Kasumi-1 (cell line): ENCODE measurements at places on chromosomes 16 and 17.

DNA sequence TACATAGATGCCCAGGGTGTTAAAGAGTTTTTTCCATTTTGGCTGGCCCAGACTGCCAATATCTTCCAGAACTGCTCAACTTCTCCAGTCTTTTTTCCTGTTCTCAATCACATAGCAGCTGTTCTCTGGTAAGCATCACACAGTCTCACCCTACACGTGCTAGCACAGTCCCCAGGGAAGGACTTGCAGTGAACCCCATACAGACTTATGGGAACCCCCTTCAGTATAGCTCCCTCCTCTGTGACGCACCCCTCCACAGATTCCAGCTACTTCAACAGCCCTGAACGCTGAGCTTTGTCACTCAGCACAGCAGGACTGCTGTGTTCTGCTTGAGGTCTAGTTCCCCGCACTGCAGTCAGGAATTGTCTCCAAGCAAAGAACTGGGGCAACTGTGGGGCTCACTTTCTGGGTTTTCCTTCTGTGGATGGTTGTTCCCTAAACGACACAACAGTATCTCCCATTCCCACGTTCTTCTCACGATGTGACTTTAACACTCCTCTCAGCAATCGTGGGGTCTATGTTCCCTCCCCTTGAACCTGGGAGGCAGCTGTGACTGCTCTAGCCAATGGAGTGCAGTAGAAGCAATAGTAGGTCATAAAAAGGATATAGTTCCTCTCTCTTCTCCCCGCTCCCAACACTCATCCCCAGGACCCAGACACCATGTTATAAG, 3.6 kb downstream of the MMP28 start:
- DNase-seq = no peak

DNA sequence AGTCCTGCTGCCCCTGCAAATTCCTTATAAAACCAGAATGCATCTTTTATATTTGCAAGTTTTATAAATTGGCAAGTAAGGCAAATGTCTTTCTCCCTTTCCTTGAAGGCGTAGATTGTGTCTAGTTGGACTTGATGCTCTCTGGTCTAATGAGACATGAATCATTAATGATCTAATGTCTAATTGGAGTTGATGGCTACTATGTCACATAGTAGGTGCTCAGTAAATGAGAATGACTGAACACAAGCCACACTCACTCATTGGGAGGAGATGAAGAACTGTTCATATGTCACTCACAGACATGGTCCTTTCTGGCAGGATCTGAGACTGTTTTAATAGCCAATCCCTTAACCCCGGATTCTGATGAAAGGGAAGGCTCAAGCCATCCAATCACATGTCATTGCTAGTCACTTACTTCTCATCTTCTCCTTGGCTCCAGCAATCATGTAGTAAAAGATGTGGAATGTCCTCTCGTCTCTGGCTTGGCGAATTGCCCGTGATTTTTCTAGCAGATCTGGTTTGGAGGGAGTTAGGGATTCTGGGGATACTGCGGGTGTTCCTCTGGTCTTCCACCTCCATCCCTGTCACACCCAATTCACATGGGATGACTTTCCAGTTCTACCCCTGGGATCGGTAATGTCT, 81.0 kb downstream of the MYH11 start:
- DNase-seq = no peak

DNA sequence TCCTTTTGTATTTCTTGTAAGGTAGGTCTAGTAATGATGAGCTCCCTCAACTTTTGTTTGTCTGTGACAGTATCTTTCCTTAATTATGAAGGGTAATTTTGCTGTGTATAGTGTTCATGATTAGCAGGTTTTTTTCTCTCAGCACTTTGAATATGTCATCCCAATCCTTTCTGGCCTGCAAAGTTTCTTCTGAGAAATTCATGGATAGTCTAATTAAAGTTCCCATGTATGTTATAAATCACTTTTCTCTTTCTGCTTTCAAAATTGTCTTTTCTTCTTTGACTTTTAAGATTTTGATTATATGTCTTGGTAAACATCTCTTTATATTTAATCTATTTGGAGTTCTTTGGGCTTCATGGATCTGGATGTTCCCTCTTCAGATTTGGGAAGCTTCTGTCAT, 54.3 kb upstream of the ZKSCAN2 start:
- no peak for DNase-seq

DNA sequence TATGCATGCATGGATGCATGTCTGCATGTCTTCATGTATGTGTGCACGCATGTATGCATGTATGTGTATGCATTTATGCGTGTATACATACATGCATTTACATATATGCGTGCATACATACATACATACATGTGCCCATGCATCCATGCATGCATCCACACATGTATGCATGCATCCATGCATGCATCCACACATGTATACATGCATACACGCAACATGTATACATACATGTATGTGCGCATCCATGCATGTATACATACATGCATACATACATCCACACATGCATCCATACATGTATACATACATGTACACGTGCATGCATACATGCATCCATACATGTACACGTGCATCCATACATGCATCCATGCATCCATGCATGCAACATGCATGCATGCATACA, 29.8 kb upstream of the DLX3 start:
- DNase-seq = no peak

GRCh38 chr17:49753959-49754391, 10.0 kb downstream of the FAM117A start:
- DNase-seq = no peak

DNA sequence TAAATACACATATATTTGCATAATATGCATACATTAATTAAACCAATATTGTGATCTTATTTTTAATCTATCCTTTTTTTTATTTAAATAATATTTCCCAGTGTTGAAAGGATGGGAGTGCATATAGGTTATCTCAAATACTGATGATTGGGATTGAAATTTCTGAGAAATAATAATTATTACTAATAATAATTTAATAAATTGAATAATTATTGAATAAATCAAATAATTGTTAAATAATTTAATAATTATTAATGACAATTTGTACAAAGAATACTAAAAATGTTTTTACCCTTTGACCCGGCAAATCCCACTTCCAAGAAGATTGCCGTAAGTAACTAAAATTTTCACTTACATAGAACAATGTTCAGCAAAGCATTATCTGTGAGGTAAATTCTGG, 148.9 kb downstream of the ZNF18 start:
- no peak for DNase-seq

- DNase-seq = no peak
Measured at GRCh38 chr17:56635641-56636040, 42.1 kb downstream of the NOG start.

DNA sequence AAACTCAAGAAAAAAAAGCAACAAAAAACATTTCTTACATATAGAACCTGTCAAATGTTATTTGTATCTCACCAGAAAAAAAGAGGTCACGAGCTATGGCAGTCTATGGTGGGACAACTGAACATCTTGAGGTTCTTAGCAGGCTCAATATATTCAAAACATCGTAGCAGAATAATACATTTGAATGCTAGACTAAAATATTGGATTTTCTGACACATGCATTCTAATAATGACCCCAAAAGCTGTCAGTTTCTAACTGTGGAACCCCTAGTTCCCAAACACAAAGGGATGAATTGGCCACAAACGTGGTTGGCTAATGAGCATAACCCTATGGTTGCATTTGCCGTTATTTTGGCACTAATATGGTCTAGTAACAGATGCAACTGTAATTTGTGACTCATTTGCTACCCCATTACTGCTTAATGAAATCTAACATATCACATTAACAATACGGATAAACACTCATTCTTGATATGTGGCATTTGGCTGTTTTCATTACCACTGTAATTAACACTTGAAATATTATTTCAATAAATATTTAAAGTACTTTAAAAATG, 81.2 kb downstream of the TOX3 start:
- DNase-seq = no peak
